Islet precursor cell (in vitro differentiated cells): ENCODE measurements at places on chromosomes 11 and 22.
A peak's percentile ranks its signal among the peaks of the same experiment; 100 is the strongest.

DNA sequence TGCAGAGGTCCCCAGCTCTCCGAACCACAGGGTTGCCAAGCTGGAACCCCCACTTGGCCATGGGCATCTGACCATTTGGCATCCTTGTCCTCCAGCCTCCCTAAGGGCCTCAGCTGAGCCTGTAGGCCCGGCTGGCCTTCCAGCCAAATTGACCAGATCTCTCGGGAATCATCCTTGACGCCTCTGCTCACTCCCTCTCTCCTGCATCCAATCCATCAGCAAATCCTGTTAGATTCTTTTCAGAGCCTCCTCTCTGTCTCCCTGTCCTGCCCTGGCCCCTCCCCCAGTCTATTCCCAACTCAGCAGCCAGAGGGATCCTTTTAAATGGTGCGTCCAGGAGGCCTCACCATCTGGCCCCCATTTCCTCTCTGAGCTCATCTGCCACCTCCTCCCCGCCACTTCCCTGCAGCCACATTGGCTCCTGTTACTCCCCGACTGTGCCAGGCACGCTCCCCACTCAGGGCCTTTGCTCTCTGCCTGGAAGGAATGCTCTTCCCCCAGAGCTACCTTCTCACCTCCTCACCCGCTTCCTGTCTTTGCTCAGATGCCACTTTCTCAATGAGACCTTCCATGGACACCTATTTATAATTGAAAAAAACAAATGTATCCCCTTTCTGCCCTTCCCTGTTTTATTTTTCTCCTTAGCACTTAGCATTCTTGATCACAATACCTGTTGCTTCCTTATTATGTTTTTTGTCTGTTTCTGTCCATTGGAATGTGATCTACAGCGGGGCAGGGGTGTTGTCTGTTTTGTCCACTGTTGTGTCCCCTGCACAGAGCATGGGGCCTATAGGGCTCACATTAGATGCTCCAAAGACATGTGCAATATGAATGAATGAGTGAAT lies 78.1 kb downstream of the NFAM1 start:
- no peak for DNase-seq

DNA sequence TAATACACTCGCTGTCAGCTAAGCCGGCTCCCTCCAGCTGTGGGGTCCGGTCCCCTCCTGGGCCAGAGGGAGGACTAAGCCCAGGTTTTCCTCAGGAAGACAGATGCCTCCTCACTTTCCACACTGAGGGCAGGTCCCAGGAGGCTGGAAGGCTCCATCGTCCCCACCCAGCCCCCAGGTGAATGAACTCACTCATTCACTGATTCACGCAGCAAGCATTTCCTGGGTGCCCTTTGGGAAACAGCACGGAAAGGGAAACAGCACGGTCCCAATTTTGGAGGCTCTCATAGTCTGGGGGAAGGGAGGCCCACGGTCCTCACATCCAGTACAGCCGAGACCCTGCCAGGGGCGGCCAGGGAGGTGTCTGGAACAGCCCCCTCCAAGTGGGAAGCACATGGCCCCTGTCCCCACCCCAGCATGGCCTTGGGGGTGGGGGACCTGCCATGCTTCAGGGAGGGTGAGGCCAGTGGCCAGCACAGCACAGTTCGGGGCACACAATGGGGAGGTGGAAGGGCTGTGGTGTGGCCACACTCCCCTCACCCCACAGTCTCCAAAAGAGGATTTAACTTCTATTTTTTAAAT lies 9.3 kb upstream of the TH start:
- no peak for DNase-seq

DNA sequence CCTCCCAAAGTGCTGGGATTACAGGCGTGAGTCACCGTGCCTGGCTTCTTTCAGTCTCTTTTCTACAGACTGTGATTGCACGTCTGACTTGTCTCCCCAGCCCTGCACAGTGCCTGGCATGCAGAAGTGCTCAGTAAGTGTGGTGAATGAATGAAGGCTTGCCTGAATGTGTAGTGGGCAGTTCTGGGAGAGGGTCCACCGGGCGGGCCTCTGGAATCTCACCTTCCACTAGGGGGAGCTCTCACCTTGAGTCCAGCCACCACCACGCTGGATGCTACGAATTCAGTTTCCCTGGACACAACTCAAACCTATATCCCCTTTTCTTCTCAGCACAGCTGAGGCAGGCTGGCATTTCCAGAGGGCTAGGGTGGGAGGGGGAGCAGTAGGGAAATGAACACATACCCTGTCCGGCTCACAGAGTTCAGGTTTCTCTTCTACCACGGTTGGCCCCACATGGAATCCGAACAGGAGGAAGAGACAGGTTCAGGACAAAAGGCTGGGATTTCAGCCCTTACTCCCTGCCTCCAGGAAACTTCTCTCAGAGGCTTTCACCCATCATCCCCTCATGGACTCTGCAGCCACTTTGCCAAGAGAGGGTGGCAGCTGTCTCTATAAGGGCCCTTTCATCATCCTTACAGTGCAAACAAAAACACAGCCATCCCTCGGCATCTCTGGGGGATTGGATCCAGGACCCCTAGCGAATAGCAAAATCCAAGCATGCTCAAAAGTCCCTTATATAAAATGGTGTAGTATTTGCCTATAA lies 86.8 kb downstream of the NECTIN1 start:
- DNase-seq = peak; percentile 84

DNA sequence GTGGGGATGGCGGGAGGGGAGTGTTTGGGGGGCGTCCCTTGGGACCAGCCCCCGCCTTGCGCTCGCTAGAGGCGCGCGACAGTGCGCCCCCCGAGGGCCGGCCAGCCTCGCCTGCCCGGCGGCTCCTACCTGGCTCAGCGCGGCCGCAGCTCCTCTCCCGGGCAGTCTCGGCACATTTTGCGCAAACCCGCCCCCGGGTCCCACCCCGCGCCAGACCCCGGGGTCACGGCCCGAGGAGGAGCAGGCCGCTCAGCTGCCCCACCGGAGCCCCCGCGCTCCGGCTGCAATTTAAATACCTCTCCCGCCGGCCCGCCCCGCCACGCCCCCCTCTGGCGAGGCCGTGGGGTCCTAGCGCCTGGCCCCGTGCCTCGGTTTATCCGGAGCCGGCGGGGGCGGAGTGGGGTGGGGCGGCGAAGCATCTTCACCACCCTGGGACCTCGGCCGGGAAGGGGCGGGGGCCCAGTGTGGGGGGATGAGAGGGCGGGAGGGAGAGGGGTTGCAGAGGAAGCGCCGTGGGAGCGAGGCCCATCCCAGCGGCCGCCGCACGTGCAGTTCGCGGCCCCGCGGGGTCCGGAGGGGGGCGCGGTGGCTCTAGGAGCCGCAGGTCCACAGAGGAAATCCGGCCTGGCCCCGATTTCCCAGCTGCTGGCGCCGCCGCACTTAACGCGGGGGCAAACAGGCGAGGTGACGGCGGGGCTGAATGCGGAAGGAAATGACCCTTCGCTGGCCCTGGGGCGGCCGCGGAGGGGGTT lies at the start of gene LRRC32:
Gene LRRC32, minus strand, starts transcription at position 263 of the 752 bp plus-strand sequence. CDS start 4,793 bp downstream, outside the sequence.
- peak; percentile 74 for DNase-seq

- DNase-seq = no peak
Measured at GRCh38 chr11:116910378-116910777, 73.0 kb upstream of the APOA1 start.

DNA sequence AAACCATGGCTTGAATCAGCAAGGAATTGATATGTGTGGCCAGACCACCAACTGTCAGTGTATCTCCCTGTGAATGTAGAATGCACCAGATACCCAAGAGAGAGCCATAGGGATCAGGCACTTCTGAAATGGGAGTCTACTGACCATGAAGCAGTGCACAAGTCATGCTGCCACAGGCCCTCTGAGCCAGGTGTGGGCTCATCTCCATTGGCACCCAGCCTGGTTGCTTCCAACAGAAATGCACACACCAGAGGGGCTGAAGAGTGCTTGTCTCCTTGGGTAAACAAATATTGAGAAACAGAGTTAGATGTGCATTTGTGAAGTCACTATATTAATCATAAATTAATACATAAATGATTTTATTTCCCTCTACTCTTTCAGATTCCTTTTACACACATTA lies 28.4 kb upstream of the PANX1 start:
- no peak for DNase-seq

GRCh38 chr22:40898850-40899357 lies 37.0 kb upstream of the DNAJB7 start:
- no peak for DNase-seq

DNA sequence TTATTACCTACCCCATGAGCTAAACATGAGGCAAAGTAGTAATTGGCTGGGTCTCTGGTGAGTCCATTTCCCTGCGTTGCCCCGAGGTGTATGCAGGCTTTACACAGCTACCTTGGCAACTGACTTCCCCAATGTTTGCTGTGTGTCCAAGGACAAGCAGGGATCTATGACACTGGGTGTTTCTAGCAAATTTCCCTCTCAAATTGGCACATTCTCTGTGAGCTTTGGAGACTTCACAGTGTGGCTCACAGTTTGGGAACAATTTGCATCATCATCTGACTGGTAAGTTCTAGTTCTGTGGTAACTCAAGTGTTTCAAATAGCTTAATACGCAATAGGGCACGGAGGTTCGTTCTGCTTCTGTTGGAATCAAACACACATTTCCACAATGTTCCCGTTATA lies 12.5 kb downstream of the NNMT start:
- DNase-seq = peak; percentile 65

GRCh38 chr22:19641254-19641982 lies 72.9 kb upstream of the SEPTIN5 start:
- peak; percentile 79 for DNase-seq
